Tibial nerve (tissue), 4 donors: ENCODE measurements at places on chromosomes 2 and 18.

DNA sequence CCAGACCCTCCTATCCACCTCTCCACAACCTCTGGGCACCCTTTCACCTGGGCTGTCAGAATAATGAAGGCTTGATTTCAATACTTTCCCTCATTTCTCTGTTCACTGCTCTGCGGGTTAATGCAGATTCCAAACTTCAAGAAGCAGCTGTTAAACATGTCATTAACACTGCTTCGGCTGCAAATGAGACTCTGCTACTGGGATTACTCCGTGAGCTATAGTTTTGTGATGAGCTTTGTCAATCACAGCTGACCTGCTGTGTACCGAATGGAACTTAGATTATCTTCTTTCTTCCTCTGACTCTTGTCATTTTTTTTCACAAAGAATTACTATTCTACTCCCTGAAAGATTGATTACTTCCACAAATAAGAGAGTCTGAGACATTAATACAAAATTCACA is 160.5 kb downstream of the TMEM182 start:
- no peak for DNase-seq

GRCh38 chr2:104430359-104430740 is 423.6 kb upstream of the POU3F3 start:
- DNase-seq: no peak

DNA sequence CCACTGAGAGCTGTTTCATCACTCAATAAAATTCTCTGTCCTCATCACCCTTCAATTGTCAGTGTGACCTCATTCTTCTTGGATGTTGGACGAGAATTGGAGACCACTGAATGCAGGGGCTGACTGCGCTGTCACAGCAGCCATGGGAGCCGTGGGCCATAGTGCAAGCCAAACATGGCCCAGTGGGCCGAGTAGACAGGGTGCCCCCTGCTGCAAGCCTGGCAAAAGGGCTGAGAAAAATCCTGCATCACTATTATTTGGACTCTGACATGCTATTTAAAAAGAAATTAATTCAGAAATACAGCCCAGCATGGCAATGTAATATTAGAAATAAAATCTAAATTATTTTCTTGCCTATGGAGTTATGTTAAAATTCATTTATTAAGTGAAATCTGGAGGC is 67.8 kb upstream of the FAM98A start:
- DNase-seq: no peak

- DNase-seq: no peak
Measured at GRCh38 chr2:158935617-158936016, 32.8 kb upstream of the TANC1 start.

GRCh38 chr2:10931710-10932255 is 20.0 kb downstream of the KCNF1 start:
- DNase-seq: no peak

DNA sequence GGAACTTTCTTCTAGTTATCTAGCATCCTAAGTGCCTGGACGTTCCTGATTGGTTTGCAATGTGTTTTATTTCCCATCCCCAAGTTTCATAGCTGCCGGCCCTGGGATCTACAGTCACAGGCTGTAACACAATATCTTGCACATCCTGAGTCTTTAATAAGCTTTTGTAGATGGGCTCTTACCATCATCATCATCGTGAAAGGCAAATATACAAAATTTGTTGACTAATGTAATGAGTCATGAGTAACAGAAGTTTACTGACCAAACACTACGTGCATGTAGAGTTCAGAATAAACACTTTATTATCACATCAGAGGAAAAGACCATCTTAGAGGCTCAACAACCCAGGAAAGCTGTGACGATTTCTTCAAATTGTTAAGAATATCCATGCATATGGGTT is 8.1 kb upstream of the TYMS start:
- DNase-seq: no peak

GRCh38 chr2:118705032-118705431 is 142.4 kb downstream of the EN1 start:
- DNase-seq: no peak

DNA sequence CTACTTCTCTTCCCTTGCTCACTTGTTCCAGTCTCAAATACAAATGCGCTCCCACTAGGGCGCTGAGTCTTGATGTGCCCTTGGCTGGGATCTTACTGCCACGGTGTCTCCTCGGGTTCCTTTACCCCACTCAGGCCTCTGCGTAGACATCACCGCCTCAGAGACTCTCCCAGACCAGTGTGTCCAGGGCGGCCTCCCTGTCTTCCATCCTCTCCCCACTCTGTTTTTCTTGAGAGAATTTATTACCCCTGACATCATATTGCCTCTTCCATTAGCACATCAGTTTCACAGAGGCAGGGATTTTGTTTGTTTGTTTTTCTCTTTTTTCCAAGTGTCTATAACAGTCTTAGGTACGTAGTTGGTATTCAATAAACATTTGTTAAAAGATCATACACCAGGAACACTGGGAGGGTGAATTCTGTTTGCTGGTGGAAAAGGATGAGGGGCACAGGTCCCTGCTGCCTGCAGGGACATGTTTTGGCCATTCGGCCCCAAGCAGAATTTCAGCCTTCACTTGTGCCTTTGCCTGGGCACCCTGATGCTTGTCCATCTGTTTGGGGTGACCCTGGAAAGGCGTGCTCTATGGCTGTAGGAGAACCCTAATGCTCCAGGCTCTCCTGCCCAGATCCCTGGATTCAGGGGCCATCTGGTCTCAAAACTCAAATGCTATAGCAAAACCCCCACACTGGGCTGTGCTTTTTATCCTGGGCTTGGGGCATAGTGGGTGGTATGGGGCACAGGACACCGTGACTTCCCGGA is 55.0 kb downstream of the RPL37A start:
- no peak for DNase-seq

- no peak for DNase-seq
Measured at GRCh38 chr2:65388596-65389390, 43.6 kb downstream of the SPRED2 start.

GRCh38 chr18:59909289-59910036 is 9.7 kb downstream of the PMAIP1 start:
- DNase-seq: no peak

GRCh38 chr2:106975641-106976040 is 89.7 kb upstream of the ST6GAL2 start:
- DNase-seq: no peak

DNA sequence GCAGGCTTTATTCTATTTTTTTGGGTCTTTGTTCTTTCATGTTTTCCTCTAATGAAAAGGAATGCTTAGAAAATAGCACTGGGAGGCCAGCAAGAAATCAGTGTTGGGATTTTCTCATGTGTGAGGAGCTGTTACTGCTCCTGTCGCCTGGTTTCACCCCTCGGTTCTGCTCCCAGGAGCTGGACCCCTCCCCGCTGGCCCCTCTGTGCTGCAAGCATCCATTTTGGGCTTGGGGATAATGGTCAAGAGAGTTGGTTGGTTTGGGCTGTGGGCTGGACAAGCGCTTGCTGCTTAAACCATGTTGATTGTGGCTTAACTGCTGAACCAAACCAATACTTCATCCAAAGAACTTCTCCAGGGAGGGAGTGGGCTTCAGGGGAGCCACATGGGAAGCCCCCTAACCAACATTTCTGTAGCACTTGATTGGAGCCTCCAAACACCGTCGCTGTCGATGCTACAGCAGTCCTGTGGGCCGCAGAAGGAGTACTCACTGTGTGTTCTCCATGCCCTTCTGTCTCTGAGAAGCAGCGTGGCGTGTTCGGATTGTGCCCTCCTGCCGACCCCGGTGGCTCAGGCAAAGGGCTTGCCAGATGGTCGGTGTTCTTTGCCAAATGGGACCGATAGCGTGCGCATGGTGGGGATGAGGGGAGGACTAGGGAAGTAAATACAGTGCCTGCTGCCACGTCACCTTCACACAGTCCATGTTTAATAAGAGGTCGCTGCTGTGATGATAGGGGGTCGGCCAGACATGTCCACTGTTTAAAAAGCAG is 40.0 kb downstream of the AGAP1 start:
- no peak for DNase-seq

GRCh38 chr18:46488471-46489213 is 168.4 kb downstream of the LOXHD1 start:
- no peak for DNase-seq

DNA sequence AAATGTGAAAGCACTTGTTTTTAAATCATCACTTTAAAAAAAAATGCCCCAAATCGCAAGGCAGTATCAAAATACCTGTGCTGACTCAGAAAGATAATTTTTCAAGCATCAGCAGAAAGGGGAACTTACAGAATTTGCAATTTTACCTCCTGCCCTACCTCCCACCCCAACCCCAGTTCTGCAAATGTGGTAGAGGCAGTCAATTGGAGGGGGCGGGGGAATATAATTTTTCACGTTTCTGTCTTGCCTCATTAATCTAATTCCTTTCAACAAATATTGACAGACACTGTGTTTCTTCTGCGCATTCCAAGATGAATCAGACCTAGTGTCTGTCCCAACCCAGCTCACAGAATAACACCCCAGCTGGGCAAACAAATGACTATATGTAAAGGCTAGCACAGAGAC is 76.8 kb downstream of the ALPK2 start:
- no peak for DNase-seq

GRCh38 chr18:54964741-54965140 is 5.5 kb upstream of the CCDC68 start:
- DNase-seq: no peak

GRCh38 chr2:162245781-162246180 is 2.5 kb upstream of the FAP start:
- DNase-seq: no peak

GRCh38 chr2:8570637-8571036 is 111.2 kb upstream of the ID2 start:
- no peak for DNase-seq

GRCh38 chr18:45463451-45463850 is 151.8 kb upstream of the SLC14A2 start:
- DNase-seq: no peak

- no peak for DNase-seq
Measured at GRCh38 chr2:219254590-219255201, 978 bp upstream of the TUBA4A start.

- no peak for DNase-seq
Measured at GRCh38 chr2:122660786-122661634, 905.6 kb downstream of the TSN start.

GRCh38 chr18:10122988-10123950 is 209.5 kb downstream of the VAPA start:
- DNase-seq: no peak

DNA sequence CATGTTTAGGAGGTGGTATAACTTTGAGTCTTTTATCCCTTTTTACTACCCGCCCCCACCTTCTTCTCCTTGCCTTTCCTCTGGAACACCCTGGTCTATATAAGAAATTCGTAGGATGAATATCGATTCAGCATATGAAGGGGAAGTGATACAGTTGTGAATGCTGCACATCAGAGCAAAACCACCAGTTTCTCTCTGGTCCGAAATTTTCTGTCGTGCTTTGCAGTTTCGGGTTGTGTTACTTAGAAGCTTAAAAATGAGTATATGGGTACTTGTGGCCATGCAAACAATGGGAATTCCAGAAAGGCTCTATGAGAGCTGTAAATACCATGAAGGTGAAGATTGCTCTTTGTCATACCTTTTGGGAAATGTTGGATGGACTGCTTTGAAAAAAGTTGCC is 60.6 kb downstream of the DAW1 start:
- no peak for DNase-seq

DNA sequence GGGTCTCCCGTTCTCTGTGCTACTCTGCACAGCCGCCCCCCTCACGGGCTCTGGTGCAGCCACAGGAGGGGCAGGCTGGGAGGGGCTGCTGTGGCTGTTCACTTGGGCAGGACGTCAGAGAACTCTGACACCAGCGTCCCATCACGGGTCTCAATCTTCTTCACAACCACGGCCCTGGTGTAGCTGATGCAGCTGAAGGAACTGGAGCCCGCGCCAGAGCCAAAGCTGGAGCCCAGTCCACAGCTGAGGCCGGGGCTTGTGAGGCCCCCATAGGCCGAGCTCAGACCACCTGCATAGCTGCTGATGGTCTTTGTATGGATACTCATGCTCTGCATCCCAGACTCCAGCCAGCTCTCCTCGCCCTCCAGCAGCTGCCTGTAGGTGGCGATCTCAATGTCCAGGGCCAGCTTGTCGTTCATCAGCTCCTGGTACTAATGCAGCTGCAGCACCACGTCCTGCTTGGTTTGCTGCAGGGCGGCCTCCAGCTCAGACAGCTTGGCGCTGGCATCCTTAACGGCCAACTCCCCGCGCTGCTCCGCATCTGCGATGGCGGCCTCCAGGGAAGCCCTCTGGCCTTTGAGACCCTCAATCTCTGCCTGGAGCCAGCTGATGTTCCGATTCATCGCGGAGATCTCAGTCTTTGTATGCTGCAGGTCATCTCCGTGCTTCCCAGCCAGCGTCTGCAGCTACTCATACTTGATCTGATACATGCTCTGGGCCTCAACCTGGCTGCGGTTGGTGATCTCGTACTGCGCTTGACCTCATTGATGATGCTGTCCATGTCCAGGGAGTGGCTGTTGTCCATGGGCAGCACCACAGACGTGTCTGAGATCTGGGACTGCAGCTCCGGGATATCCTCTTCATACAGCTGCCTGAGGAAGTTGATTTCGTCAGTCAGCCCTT is 7.4 kb upstream of the DUSP19 start:
- DNase-seq: peak; percentile 13
